ENCODE measurements at places on chromosomes 3 and 15. TPM values are rescaled to one million over a fixed set of nuclear protein-coding genes. Genes with fewer than 3 reads are reported as not detected.

DNA sequence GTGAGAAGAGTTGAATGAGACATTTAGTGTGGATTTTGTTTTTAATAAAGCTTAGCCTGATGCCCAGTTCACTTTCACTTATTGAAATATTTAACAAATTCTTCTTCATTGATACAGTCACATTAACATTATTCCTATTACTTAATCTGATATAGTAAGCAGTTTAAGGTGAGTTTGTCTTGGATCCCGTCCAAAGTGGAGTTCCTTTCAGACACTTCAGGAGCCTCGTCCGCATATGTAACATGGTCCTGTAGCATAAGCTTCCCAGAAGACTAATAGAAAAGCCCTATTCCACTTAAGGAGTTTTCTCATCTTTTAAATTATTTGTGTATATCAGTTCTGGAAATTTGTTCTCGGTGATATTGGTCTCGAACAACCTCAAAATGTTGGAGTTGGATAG, 39.7 kb upstream of the MLF1 start:
- H3K4me3 ChIP-seq, result no peak overlapping the region
- no peak for DNase-seq
- H3K36me3 ChIP-seq, result no peaks in the 10 kb centered on the region

GRCh38 chr3:195855471-195856409, 44.0 kb upstream of the MUC4 start:
- H3K4me1 ChIP-seq, result peaks cover 10% of the 10 kb centered on the region
- H3K27ac ChIP-seq, result no peak overlapping the region
- no peak for DNase-seq
- peaks cover 8% of the 10 kb centered on the region for H3K27me3 ChIP-seq
- no peaks in the 10 kb centered on the region for H3K36me3 ChIP-seq
- no peak overlapping the region for H3K4me3 ChIP-seq

DNA sequence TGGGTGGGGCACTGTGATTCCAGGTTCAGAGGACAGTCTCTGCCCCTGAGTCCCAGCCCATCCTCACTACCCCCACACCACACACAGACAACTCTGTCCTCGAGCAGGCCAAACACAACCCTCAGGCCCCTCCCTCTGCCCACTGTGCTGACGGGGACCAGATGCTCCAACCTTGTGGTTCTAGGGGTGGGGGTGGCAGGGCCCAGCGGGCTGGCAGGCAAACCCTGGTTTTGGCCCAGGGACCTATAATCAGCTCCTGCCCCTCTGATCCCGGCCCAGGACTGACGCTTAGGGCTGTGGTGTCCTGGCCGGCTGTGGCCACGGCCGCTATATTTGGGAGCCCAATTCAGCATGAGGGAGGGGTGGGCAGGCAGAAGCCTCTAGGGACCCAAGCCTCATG, 5.0 kb upstream of the MYL3 start:
- H3K36me3 ChIP-seq, result no peaks in the 10 kb centered on the region
- H3K4me1 ChIP-seq, result peaks cover 42% of the 10 kb centered on the region
- DNase-seq, result no peak

GRCh38 chr3:134985864-134986715, 191.0 kb downstream of the EPHB1 start:
- no peak overlapping the region for H3K4me3 ChIP-seq
- H3K27ac ChIP-seq, result no peak overlapping the region
- no peaks in the 10 kb centered on the region for H3K36me3 ChIP-seq

DNA sequence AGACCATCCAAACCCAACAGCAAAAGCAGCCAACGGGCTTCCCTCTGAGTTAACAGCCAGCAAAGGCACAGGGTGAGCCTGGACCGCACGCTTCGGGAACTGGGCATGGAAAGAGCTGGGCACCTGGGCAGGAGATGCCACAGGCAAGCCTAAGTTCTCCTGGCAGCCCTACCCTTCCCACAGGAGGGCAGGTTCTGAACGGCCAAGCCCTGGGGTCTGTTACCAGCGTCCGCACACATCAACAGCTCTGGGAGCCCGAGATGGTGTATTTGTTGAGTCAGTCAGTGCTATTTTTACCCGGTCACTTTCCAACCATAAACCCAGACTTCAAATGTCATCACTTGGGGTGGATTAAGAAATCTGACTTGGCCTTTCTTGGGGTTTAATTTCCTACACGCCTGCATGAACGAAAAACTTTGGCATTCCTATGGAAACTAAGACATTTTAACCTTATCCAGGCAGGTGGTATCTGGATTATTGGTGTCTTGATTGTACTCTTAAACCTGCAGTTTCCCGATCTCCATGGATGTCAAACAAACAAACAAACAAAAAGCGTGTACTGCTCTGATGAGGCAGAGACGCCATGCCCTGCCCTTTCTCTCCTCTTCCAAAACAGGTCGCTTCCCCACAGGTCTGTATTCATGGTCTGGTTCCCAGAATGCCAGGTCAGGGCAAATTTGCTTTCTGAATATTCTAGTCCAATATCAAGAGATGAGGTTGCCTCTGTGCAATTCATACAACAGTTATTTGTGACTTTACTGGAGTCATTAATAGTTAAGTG, 99.7 kb downstream of the XXYLT1 start:
- peaks cover 6% of the 10 kb centered on the region for H3K36me3 ChIP-seq
- H3K27me3 ChIP-seq, result no peaks in the 10 kb centered on the region
- no peak overlapping the region for H3K4me3 ChIP-seq
- DNase-seq, result no peak
- peaks cover 12% of the 10 kb centered on the region for H3K4me1 ChIP-seq

DNA sequence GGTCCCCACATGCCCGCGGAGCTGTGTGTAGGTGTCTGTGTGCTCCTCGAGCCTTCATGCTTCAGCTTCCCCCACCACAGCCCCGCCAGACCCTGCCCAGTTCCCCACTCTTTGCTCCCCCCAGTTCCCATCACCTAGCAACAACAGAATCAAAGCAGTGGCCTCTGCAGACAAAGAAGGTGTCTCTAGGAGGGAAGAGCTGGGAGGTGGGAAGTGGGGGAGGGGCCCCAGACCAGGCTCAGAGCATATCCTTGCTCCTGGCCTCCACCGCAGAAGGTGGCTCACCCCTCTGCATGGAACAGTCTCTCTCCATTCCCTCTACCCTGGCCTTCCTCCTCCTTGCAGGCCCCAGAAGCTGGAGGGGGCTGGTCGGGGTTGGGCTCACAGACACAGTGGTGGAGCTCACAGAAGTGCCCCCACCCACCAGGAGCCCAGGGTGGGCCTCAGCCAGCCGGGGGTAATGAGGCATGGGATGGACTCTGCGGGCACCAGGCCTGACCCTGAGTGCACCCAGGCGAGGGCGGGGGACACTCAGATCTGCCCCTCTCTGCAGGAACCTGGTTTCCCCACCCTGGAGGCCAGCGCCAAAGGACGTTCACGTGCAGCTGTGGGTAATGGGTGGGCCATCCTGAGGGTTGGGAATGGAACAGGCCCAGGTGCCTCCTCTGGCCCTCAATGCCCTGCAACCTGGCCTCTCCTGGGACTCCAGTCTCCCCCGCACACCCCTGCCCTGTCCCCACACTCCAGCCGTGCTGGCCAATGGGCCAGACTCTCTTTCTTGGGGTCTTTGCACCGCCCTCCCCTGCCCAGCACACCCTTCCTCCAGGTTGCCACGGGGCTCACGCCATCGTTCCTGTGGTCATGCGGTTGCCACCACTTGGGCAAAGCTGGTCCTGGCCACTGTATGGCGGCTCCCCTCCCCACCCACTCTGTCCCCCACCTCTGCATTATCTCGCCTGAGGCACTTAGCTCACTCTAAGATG, 53.4 kb downstream of the TPRA1 start:
- H3K4me1 ChIP-seq, result peaks cover 24% of the 10 kb centered on the region
- peak overlapping the region; percentile 29 for H3K27ac ChIP-seq
- peaks cover 12% of the 10 kb centered on the region for H3K27me3 ChIP-seq
- H3K36me3 ChIP-seq, result no peaks in the 10 kb centered on the region
- DNase-seq, result no peak

DNA sequence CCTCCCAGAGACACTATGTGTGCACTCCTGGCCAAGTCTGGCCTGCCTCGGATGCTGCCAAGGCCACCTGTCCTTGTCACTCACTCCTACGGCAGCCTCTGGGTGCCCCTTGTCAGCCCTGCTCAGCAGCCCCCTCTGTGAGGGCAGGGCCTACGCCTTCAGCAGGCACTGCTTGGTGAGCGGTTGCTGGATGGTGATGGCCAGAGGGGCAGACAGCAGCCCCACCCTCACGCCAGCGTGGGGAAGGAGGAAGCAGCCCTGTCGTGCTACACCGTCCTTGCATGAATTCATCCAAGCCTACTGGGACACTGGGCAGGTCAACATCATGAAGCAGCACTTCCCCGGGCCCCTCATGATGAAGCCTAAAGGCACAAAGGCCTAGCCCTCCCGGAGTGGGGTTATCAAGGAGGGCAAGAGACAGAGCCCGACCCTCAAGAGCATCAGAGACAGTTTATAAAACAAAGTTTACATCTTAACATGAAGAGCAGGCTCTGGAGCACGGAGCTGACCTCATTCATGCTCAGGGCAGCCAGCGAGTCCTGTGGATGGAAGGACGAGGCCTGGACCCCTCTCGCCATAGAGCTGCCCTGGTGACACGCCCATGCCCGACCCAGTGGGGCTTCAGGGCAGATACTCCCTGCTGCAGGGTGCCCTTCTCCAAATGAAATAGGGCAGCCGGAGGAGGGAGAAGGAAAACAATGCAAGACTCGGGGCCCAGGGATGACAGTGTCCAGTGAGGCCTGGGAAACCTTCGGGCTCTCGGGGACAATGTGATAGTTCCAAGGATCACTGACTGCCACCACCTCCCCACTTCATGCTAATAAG, 25.3 kb downstream of the CHDH start:
- peak; percentile 58 for DNase-seq
- H3K36me3 ChIP-seq, result no peaks in the 10 kb centered on the region
- no peak overlapping the region for H3K27ac ChIP-seq
- no peak overlapping the region for H3K4me3 ChIP-seq

- no peaks in the 10 kb centered on the region for H3K4me1 ChIP-seq
- no peak overlapping the region for H3K4me3 ChIP-seq
- no peak for DNase-seq
- H3K27me3 ChIP-seq, result no peaks in the 10 kb centered on the region
- H3K27ac ChIP-seq, result peak overlapping the region; percentile 17
Observed at GRCh38 chr15:44593042-44593736, 56.2 kb downstream of the EIF3J start.

- H3K27me3 ChIP-seq, result no peaks in the 10 kb centered on the region
- H3K4me1 ChIP-seq, result peaks cover 4% of the 10 kb centered on the region
- DNase-seq, result no peak
- no peak overlapping the region for H3K4me3 ChIP-seq
- no peak overlapping the region for H3K27ac ChIP-seq
- H3K36me3 ChIP-seq, result no peaks in the 10 kb centered on the region
Observed at GRCh38 chr3:21356402-21356801, 394.6 kb downstream of the ZNF385D start.

- DNase-seq, result no peak
- H3K27me3 ChIP-seq, result peaks cover 5% of the 10 kb centered on the region
- H3K36me3 ChIP-seq, result no peaks in the 10 kb centered on the region
- no peak overlapping the region for H3K27ac ChIP-seq
- no peak overlapping the region for H3K4me3 ChIP-seq
- peaks cover 12% of the 10 kb centered on the region for H3K4me1 ChIP-seq
Observed at GRCh38 chr3:141348837-141349236, 19.5 kb upstream of the ZBTB38 start.

DNA sequence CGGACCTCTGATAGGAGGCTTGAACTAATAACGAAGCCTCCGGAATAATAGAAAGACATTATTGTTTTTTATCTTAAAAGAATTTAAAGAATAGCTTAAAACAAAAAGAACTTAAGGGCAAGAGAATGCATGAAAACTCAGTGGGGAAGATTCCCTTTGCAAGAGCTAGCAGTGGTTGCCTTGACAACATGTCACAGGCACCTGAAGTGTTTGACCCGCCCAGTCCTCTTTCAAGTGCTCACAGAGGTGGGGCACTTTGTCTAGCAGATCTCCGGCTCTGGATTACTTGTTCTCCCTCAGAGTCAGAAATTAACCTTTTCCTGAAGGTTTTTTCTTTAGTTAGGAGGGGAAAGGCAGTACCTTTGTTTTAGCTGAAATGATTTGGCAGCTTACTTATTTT, 37.8 kb downstream of the LARS2 start:
- H3K4me1 ChIP-seq, result no peaks in the 10 kb centered on the region
- no peak overlapping the region for H3K4me3 ChIP-seq
- H3K36me3 ChIP-seq, result peaks cover 13% of the 10 kb centered on the region
- H3K27ac ChIP-seq, result no peak overlapping the region
- H3K27me3 ChIP-seq, result no peaks in the 10 kb centered on the region

DNA sequence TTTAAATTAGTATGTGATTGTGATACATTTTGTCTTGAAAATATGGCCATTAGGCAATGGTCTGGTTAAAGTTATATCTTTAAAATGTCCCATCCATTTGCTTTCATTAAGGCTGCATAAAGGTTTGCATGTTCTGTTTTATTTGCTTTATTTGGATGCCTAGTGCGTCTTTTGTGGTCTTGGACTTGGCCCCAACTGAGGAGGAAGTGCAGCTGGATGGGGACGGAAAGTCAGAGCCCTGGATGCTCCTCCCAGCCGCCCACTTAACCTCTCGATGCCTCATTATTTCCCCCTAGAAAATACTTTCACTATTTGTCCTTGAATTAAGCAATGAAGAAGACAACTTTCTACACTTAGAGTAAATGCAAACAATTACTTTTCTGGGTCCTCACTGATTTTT, 898.2 kb downstream of the MCTP2 start:
- H3K27ac ChIP-seq, result no peak overlapping the region
- H3K4me1 ChIP-seq, result peaks cover 24% of the 10 kb centered on the region
- no peaks in the 10 kb centered on the region for H3K36me3 ChIP-seq
- DNase-seq, result no peak
- H3K27me3 ChIP-seq, result no peaks in the 10 kb centered on the region

DNA sequence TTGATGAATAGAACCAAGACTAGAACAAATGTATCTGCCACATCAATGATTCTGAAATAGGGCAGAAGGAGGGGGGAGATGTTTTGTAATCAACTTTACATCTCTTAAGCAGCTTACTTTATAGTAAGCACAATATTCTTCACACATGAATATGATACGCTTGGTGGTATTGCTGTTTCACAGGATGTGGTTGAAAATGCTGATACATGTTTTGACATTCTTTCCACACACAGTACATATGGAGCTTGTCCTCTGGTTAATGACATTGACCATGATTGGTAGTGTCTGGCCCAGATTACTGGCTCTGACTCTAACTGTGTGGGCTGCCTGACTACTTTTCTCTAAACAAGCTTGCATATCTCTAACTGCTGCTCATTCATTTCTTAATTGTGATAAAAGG, 168.9 kb downstream of the KLHL25 start:
- peaks cover 26% of the 10 kb centered on the region for H3K4me1 ChIP-seq
- DNase-seq, result no peak
- no peaks in the 10 kb centered on the region for H3K27me3 ChIP-seq

- H3K4me3 ChIP-seq, result peak overlapping the region; percentile 93
- H3K27me3 ChIP-seq, result peaks cover 26% of the 10 kb centered on the region
- H3K4me1 ChIP-seq, result peaks cover 41% of the 10 kb centered on the region
- H3K27ac ChIP-seq, result no peak overlapping the region
- H3K36me3 ChIP-seq, result no peaks in the 10 kb centered on the region
- DNase-seq, result no peak
Observed at GRCh38 chr3:73626106-73626505, 1.4 kb upstream of the PDZRN3 start.

GRCh38 chr3:184568560-184568923, 7.0 kb downstream of the EPHB3 start:
- DNase-seq, result no peak
- no peaks in the 10 kb centered on the region for H3K27me3 ChIP-seq
- peak overlapping the region; percentile 96 for H3K27ac ChIP-seq
- H3K36me3 ChIP-seq, result peaks cover 15% of the 10 kb centered on the region
- peaks cover 58% of the 10 kb centered on the region for H3K4me1 ChIP-seq

Gene MOBP
- total RNA-seq, result not detected

Gene CRABP1
- total RNA-seq, result 20.5 TPM

Gene MTHFS
- 22.7 TPM for total RNA-seq

Gene NOX5
- 0.12 TPM for total RNA-seq

Gene CLDN1
- 9.7 TPM for total RNA-seq

Gene PLA1A
- 1.6 TPM for total RNA-seq

Gene FBXW12
- not detected for total RNA-seq

Gene HIGD2B
- not detected for total RNA-seq

Gene AMT
- total RNA-seq, result 21.6 TPM

Gene BCHE
- 7.1 TPM for total RNA-seq

Gene PLSCR2
- total RNA-seq, result not detected

Gene PAK6
- total RNA-seq, result 7.8 TPM

Gene RPL4
- 2,930 TPM for total RNA-seq

Measured in type B pancreatic cell (in vitro differentiated cells).